CD4-positive, alpha-beta memory T cell (primary cell): ENCODE measurements at places on chromosomes 11 and 22. TPM values are rescaled to one million over a fixed set of nuclear protein-coding genes. Genes with fewer than 3 reads are reported as not detected.

Gene SCGB1A1
- total RNA-seq: not detected

- DNase-seq: no peak
- H3K36me3 ChIP-seq: no peaks in the 10 kb centered on the region
- H3K4me1 ChIP-seq: peaks cover 27% of the 10 kb centered on the region
- H3K4me3 ChIP-seq: no peak overlapping the region
- H3K27me3 ChIP-seq: peaks cover 23% of the 10 kb centered on the region
- no peak overlapping the region for H3K27ac ChIP-seq
Measured at GRCh38 chr11:119338965-119339588, 1.6 kb downstream of the C1QTNF5 start.

Gene KRTAP5-9
- total RNA-seq: not detected

DNA sequence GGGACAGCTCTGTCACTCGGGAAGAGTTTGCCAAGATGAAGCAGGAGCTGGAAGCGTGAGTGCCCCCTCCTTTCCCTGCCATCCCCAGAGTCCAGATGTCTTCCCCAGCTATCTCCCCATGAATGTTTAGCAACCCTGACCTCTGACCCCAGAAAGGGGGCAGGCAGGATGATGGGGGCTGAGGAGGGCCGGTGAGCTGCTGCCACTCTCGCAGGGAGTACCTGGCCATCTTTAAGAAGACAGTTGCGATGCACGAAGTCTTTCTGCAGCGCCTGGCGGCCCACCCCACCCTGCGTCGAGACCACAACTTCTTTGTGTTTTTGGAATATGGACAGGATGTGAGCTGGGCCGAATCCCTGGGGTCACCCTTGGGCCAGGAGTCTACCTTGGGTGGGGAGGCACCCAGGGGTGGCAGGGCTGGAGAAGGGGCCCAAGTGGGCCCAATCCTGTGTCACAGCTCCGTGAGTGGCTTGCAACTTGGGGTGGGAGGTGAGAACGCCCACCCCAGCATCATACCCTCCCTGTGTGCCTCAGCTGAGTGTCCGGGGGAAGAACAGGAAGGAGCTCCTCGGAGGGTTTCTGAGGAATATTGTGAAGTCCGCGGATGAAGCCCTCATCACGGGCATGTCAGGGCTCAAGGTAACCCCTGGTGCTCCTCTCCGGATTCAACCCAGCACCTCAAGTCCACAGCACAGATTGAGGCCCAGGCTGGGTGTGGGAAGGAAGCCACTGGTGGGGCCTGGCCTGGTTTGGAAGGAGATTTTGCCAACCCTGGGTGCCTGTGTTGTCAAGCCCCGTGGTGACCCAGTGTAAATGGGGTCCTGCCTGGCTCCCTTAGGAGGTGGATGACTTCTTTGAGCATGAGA, 7.5 kb downstream of the CFL1 start:
- H3K27me3 ChIP-seq: no peaks in the 10 kb centered on the region
- H3K36me3 ChIP-seq: peaks cover 41% of the 10 kb centered on the region
- no peak for DNase-seq
- no peak overlapping the region for H3K27ac ChIP-seq
- no peak overlapping the region for H3K4me3 ChIP-seq
- H3K4me1 ChIP-seq: peaks cover 17% of the 10 kb centered on the region

DNA sequence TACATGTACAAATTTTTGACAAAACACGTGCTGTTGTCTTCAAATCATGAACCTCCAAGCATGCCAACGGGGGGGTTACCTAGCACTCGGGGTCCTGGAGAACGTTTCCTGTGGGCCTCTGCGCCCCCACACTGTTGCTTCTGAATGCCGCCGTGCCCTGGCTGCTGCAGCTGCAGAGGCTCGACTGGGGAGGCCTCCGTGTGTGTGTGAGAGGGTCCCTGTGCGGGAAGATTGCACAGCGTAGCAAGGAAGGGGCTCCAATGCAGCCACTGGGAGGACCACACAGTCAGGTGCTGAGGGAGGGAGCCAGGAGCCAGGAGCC, 1322.2 kb downstream of the TBC1D22A start:
- H3K27ac ChIP-seq: no peak overlapping the region
- H3K36me3 ChIP-seq: no peaks in the 10 kb centered on the region
- H3K27me3 ChIP-seq: no peaks in the 10 kb centered on the region
- peaks cover 7% of the 10 kb centered on the region for H3K4me1 ChIP-seq

Gene CASP1
- 74.8 TPM for total RNA-seq

Gene SCGB1D1
- not detected for total RNA-seq

Gene FXYD6
- not detected for total RNA-seq

GRCh38 chr11:116173941-116174911, 598.6 kb downstream of the BUD13 start:
- H3K27me3 ChIP-seq: no peaks in the 10 kb centered on the region
- H3K4me1 ChIP-seq: no peaks in the 10 kb centered on the region
- no peak overlapping the region for H3K27ac ChIP-seq

Gene HNRNPUL2
- 79.6 TPM for total RNA-seq

Gene DCHS1
- 6.4 TPM for total RNA-seq

- no peaks in the 10 kb centered on the region for H3K36me3 ChIP-seq
- H3K4me1 ChIP-seq: no peaks in the 10 kb centered on the region
- DNase-seq: no peak
- no peaks in the 10 kb centered on the region for H3K27me3 ChIP-seq
- H3K4me3 ChIP-seq: no peak overlapping the region
Measured at GRCh38 chr11:27088353-27088752, 47.7 kb downstream of the BBOX1 start.

DNA sequence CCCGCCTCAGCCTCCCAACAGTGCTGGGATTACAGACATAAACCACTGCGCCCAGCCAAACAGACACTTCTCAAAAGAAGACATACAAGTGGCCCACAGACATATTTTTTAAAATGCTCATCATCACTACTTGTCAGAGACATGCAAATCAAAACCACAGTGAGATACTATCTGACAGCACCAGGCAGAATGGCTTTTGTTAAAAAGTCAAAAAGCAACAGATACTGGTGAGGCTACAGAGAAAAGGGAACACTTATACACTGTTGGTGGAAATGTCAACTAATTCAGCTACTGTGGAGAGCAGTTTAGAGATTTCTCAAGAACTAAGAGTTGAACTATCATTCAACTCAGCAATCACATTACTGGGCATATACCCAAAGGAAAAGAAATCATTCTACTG, 67.0 kb downstream of the ARHGAP20 start:
- no peaks in the 10 kb centered on the region for H3K36me3 ChIP-seq
- H3K4me1 ChIP-seq: no peaks in the 10 kb centered on the region
- DNase-seq: no peak
- no peak overlapping the region for H3K4me3 ChIP-seq

DNA sequence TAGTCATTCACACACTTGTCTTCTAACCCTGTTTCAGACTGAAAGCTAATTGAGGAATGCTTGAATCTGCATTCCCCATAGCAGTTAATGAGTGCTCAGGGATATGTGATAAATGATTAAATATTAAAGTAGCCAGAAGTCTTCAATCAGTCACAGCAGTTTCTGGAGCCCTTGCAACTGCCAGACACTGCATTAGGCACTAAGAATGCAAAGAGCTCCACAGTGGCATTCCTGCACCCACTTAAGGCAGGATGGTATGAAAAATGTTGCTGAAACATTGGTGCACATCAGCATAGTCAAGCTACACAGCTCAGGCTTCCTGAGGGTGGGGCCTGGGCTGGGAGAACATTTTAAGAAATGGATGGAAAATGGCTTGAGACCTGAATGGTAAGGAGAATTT, 6.5 kb downstream of the DTX4 start:
- no peaks in the 10 kb centered on the region for H3K36me3 ChIP-seq
- no peaks in the 10 kb centered on the region for H3K27me3 ChIP-seq
- no peak overlapping the region for H3K27ac ChIP-seq
- no peak overlapping the region for H3K4me3 ChIP-seq
- DNase-seq: no peak
- peaks cover 2% of the 10 kb centered on the region for H3K4me1 ChIP-seq

DNA sequence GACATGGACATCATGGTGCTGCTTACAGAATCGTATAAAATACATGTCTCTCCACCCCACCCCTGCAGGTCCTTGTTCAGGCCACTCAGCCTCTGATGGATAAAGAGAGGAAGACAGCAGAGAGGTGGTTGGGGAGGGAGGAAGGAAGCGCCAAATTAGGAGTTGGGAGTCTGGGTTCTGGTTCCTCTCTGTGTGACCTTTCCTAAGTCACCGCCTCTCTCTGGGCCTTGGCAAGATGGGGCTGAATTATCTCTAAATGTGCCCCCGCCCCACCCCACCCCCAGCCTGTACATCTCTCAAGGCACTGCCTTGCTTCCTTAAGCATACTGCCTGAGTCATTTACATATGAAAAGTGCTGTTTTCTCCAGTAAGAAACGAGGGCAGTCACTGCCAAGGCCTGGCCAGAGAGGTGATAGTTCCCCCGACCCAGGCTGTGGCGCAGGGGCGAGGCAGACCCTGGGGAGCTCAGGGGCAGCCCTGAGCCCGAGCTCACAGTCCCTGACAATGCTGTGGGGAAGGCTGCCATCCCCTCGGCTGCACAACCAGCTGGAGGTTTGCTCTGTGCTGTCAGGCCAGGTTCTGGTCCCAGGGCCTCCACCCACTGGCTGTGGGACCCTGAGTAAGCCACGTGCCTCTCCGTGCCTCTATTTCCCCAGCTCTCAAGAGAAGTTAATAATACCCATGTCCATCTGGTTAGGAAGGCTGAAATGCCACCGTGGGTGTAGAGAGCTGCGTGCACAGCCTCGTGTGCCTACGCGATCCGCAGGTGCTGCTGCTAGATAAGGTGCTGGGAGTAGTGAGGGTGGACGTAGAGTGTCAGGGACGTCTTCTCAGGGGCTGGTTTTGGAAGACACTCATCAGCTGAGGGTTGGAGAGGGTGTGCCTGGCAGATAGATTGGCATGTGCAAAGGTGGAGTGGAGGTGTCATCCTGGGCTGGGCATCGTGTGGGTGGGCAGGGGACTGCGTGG, 55.3 kb downstream of the CACNA1I start:
- peaks cover 7% of the 10 kb centered on the region for H3K4me1 ChIP-seq
- no peaks in the 10 kb centered on the region for H3K27me3 ChIP-seq
- no peak overlapping the region for H3K27ac ChIP-seq
- H3K4me3 ChIP-seq: no peak overlapping the region

Gene MS4A14
- not detected for total RNA-seq

DNA sequence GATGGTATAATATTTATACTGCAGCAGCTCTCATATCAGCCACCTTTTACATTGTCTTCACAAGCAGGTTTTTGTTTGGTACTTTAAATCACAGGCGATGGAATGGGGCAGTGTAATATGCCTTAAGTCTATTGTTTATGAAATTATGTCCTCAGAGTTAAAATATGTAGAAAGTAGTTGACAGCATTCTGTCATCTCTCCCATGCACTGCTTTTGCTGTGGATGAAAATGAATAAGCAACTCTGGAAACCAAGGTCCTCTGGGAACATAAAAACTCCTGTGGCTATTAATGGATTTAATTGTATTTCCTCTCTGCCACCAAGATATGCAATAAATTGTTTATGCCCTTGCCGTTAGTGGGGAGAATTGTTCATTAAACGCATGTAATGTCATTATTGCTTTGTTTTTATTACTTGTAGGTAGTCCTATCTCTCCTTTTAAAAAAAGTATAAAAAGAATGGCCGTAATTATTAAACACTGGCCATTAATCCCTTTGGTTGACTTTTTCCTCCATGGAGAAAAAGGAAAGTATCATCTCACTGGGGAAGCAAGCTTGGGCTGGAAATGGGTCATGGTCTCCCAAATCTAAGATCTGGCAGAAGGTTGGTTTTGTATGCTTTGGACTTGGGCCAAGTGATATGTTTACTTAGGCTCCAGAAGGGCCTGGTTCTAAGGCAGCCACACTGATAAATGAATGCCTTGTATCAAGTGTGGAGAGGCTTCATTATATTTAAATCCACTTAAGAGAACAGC, 13.1 kb downstream of the PACS1 start:
- no peak overlapping the region for H3K4me3 ChIP-seq
- peak overlapping the region; percentile 36 for H3K27ac ChIP-seq
- H3K36me3 ChIP-seq: no peaks in the 10 kb centered on the region
